ENCODE measurements at places on chromosomes 3 and 15.

- DNase-seq, result no peak
These were observed 29.2 kb downstream of the SENP8 start for GRCh38 chr15:72147418-72147817.

- DNase-seq, result no peak
These were observed 822.4 kb downstream of the VGLL3 start for GRCh38 chr3:86168512-86168911.

DNA sequence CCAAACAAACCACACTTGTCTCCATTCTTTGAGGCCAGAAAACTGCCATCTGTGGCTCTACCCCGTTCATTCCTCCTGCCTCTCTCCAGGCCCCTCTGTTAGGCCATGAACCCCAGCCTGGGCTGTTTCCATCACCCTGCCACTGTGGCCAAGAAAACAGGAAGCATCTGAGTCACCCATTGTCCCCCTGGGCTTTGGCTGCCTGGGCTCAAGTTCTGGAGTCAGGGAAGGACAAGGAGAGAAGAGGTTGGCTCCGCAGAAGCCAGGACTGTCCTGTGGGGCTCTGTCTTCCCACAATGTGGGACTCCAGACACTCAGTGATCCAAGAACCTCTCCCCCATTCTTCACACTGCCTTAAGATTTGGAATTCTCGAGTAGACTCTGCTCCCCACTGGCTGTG, 14.8 kb upstream of the LCTL start:
- no peak for DNase-seq

DNA sequence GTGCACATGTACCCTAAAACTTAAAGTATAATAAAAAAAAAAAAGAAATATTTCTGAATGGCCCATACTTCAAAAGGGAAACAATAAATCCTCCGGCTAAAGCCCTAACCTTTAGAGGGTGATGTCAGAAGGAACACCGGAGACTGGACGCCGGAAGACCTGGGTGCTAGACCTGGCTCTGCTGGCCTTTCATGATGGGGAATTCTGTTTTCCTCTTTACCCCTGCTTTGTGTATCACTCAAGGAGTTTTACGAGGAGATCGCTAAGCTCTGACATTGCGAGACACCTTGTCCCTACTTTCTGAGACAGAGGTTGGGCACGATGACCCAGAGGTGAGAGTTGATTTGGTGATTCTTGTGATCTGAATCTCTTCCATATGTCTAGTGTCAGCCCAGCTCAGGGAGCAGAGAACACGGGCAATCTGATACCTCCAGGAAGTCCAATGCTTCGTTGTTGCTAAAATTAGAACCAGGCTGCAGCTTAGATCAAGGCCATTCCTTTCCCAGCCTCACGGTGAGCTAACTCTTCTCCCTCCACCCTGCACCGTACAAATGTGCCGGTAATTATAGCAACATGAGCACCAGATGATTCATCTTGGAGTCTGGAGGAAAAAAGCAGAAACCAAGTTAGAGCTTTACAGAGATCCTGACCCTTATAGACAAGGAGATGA, 42.0 kb upstream of the CFAP161 start:
- DNase-seq, result no peak

- no peak for DNase-seq
These were observed 3.5 kb downstream of the TBL1XR1 start for GRCh38 chr3:177193688-177194268.

DNA sequence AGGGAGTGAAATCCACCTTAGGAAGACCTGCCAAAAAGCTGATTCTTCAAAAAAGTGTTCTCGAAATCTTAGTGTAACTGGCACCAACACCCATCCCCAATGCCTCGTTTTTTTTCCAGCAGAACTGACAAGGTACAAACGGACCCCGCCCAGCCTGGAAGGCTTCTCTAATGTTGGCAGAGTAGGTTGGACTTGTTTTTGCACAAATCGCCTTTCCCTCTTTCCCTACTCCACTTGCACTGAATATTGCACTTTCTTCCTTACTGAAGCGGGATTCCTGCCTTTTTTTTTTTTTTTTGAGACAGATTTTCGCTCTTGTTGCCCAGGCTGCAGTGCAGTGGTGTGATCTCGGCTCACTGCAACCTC, 544 bp upstream of the TIMMDC1 start:
- DNase-seq, result peak; percentile 22

GRCh38 chr15:31349233-31350141, 22.9 kb downstream of the KLF13 start:
- no peak for DNase-seq

DNA sequence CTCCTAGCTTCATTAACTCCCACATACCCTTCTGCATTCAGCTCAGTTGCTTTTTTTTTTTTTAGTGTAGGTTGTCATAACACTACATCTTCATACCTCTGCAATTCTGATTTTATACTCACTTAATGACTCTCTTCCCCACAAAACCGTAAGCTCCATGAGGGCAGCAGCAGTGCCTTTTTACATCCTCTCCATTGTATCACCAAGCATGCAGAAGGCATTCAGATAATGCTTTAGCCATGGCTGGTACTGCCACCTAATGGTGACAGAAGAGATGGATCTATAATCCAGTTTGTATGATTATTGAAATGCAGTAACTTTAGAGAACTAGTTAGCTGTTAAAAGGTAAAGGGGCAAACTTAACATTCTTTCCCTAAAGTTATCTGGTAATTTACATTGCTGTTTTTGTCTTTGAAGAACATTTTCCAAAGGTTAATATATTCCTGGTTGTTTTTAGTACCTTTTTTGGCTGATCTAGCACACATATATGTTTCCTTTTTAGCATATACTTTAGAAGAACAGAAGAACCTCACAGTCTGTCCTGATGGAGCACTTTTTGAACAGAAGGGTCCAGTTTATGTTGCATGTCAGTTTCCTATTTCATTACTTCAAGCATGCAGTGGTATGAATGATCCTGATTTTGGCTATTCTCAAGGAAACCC, 36.8 kb downstream of the ATP1B3 start:
- DNase-seq, result peak; percentile 71

DNA sequence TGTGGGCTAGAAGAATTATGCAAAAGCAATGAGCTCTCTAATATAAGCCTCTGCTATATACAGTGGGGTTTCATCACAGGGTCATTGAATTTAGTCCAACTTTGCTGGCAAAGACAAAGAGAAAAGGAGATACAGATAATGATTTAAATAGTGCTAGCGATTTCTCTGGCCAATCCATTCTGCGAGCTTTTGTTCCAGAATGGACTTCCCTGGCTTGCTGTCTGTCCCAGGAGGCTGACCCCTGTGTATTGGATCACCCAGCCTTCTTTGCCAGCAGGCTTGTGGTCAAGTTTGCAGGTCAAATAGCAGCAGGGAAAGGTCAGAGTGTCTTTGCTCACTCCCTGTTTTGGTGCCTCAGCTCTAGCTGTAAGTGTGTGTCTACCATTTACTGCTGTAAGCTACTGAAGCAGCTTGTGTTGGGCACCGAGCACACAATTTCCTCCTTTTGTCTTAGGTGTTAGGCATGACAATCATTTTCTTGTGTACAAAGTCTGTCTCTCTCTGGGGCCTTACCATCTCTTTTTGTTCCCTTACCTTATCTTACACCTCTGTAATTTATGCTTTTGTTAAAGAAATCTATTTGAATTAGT, 55.7 kb downstream of the UNC13C start:
- no peak for DNase-seq

DNA sequence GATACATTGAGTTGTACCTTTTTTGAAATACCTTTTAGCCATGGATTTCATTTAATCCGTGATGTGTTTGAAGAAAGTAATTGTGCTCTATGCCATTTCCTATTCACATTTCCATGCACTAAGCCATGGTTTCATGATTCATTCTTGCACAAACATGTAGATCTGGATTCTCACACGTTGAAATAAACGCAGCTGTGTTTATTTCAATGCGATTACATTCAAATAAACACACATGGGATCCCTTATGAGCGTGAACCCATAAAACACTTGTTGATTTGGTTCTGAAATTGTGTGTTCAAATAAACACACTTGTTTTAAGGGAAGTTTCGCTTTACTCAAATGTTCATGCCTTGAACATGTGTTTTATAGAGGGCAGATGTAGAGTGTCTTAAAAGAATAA, 39.2 kb downstream of the BBX start:
- no peak for DNase-seq

GRCh38 chr15:68298882-68299381, 21.4 kb downstream of the FEM1B start:
- DNase-seq, result peak; percentile 61

DNA sequence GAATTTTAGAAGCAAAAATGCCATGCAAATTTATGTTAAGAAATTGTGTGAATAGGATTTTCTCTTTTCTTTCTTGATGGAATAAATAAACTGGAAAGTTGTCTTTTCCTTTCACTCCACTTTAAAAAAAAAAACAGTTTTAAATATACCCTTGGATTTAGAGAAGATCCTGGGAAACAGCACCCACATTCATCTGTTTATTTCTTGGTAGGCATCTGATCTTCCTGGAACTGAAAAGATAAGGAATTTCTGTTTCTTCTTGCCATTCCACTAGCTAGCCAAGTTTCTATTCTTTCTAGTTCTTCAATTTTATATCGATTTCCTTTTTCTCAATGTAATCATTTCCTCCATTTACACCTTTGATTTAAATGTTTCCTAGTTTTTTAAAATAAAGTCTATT, 420.8 kb downstream of the NAALADL2 start:
- no peak for DNase-seq

- no peak for DNase-seq
These were observed 16.9 kb downstream of the KLHL18 start for GRCh38 chr3:47299381-47300318.

- no peak for DNase-seq
These were observed 622 bp upstream of the PLSCR1 start for GRCh38 chr3:146544929-146545528.

GRCh38 chr3:57896691-57897090, 111.5 kb upstream of the FLNB start:
- no peak for DNase-seq

- no peak for DNase-seq
These were observed 23.1 kb downstream of the EOMES start for GRCh38 chr3:27699067-27699466.

DNA sequence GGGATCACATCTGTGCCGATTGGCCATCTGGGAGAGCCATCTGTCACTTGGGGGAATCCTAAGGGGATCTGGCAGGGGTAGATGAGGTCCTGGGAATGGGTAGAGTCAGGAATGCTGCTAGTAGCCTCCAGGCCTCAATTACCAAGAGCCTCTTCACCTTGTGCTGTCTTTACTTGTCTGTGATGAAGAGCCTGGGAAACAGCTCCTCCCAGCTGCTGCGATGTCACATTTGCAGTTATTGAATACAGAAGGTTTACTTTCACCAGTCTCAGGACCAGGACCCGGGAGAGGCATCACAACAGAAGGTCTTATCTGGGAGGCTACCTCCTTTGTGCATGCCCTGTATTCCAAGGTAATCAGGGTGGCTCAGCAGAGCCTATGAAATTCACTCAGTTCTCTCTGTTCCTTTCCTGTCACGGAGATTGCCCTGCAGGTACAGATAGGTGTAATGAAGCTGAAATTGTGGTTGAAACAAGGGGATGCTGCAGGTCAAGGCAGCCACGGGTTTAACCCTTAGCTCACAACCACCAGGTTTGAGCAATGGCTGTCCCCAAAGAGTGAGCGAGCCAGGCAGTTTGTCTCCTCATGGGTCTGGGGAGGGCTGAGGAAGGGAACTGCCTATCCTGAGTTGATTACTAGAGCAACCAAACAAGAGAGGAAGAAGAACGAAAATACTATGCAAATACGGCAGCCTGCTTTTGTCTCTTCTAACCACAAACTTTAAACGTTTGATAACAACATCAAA, 298.9 kb upstream of the RORA start:
- DNase-seq, result no peak

DNA sequence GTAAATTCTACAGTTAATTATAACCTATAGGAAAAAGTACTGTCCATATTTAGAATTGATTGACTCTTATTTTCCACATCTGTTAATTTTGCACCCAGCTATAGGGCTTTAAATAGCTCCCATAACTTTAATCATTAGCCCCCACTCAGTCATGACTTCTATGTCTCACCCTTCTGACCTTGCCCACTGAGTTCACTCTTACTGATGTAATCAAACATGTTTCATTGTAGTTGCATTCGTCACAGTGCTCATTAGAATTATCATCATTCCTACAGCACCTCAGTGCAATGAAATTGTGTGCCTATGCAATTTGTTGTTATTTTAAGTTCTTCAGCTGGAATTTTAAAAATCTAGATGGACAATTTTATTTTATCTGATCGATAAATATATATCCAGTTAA, 151.4 kb downstream of the TIGIT start:
- no peak for DNase-seq

DNA sequence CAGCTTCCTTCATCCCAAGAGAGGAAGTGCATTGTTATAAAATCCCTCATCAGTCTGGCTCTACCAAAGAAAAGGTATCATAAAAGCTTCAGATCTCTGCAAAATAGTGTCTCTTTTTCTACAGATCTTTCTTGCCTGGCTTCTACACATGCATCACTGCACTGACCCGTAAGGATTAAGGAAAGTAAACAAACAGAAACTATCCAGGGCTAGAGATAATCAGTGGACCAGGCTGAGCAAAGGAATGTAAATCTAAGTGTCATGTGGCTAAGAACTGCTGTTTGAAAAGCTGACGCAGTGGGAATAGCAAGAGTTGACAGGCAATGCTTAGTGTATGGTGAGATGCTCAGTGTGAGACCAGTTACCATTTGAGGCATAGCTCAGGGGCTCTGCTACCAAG, 339.7 kb downstream of the IL5RA start:
- no peak for DNase-seq

GRCh38 chr3:120678984-120679383, 3.1 kb downstream of the HGD start:
- DNase-seq, result no peak

DNA sequence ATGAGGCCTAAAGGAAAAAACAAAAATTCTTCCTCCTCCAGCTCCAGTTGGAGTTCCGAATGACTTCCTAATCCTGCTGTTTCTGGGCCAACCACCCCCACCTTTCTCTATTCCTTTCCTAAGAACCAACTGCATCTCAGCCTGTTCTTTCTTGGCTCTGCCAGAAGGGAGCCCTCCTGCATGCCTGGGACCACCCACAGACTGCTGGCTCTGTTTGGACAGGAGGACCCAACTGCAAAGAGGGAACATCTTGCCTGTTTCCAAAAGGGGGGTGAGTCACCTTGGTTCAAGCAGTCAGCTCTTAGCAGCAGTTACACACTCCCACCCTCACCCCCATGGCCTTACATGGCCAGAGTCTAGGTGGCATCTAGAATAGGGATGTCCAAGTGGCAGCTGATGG, 116.0 kb upstream of the PRICKLE2 start:
- DNase-seq, result no peak

DNA sequence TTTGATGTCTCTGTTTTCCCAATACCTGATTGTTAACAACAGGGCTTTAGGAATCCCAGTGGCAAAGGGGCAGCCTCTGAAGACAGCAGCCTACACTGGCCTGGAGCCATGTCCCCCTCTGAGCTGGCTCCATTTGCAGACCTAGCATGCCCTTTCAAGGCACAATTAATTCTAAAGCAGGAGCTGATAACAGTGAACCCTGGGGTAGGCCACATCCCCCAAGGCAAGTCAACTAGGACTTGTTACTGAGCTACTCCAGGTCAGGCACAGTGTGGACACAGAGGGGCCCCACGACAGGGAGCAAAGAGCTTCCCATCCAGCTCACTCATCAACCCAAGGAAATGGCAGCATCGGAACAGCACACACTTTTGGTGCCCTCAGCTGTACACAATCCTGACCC, 51.9 kb downstream of the SPSB4 start:
- no peak for DNase-seq

GRCh38 chr3:11581237-11582190, 62.2 kb downstream of the VGLL4 start:
- DNase-seq, result no peak

GRCh38 chr3:127074900-127075360, 92.0 kb downstream of the PLXNA1 start:
- peak; percentile 12 for DNase-seq
